ENCODE measurements at places on chromosomes 7 and 10. TPM values are rescaled to one million over a fixed set of nuclear protein-coding genes. Genes with fewer than 3 reads are reported as not detected.

Gene SFTPA1
- total RNA-seq, result not detected

Gene BMI1
- 77.1 TPM for total RNA-seq

Gene TRIM73
- total RNA-seq, result 0.22 TPM

Gene TEX36
- not detected for total RNA-seq

Gene MOSPD3
- 17.5 TPM for total RNA-seq

Gene SORCS1
- not detected for total RNA-seq
